Right atrium auricular region (tissue), 2 donors: ENCODE measurements at places on chromosomes 6 and 20.

DNA sequence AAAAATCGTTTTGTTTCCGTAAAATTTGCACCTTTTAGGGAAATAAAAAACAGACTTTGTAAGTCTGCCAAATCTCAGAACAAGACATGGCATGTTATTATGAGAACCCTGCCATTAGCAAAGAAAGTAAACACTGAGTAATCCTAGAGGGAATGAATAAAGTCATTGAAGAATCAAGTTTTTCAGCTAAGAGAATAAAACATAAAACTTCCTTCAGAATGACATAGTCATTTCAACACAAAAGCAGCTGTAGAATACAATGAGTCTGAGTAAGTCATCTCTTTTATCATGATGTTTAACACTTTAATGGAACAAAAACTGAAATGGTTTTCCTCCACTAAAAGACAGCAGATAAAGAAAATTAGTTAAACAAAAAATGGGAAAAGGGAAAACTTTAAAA, 10.3 kb upstream of the DST start:
- no peak for DNase-seq

DNA sequence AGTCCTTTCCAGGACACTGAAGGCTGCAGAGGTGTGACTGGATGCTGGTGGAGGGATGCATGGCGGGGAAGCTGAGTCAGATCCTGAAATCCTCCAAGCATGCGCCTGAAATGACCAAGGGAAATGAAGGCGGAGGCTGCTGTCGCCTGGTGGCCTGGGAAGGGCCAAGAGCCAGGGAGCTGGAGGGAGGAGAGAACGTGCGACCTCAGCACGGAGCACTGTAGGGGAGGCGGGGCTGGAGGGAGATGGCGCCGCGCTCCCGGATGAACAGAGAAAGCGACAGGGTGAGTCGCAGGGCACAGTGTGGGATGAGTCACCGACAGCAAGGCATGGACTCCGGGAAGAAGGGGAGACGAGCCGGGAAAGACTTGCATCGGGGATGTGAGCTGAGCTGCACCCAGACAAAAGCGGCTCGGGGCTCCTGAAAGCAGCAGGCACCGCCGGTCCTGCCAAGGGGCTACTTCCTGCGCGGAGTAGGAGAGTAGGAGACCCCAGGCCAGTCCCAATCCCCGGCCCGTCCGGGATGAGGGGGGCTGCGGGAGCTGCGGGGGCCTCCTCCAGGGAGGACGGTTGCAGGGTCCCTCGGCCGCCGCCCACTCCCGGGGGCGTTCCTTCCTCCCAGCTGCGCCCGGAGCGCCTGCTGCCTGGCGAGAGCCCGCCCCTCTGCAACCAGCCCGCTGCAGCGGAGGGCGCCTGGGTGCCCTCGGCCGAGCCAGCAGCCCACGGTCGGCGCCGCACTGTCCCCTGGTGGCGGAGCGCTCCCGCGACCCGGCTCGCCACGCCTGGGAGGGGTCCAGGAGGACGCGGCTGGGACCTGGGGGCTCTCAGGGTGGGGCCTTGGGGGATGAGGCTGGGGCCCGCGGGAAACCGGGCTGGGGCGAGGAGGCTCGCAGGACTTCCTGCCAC, 11.0 kb upstream of the NQO2 start:
- peak; percentile 95 for DNase-seq

GRCh38 chr6:19757036-19757435, 80.1 kb upstream of the ID4 start:
- DNase-seq = no peak

DNA sequence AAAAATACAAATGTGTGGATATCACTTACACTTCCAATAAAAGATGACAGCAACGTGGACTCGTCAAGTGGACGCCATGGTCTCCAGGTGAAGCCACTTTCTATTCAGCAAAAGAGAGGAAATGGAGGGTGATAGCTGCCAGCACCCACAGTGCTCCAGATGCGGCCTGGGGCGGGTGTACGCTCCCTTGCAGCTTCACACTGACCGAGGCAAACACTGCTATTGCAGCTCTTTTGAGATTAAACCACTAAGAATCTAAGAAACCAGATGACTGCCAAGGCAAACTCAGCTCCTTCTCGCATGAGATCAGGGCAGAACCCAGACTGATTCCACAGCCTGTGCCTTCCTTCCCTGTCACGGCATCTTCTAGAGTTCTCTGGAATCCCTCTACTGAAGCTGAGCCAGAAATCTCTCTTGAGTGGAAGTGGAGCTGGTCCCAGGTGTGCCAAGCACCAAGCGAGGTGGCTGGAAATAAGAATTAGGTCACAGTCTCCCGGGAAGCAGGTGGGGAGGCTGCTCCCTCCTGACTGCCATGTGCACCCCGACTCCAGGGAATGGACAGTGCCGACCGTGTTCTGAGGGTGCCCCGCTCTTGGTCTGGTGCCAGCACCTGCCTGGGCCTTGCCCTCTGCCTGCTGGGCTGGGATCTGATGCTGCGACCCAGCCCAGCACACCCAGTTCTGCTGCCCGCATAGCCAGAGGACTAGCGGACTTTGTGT, 90.1 kb upstream of the AFDN start:
- DNase-seq = no peak

DNA sequence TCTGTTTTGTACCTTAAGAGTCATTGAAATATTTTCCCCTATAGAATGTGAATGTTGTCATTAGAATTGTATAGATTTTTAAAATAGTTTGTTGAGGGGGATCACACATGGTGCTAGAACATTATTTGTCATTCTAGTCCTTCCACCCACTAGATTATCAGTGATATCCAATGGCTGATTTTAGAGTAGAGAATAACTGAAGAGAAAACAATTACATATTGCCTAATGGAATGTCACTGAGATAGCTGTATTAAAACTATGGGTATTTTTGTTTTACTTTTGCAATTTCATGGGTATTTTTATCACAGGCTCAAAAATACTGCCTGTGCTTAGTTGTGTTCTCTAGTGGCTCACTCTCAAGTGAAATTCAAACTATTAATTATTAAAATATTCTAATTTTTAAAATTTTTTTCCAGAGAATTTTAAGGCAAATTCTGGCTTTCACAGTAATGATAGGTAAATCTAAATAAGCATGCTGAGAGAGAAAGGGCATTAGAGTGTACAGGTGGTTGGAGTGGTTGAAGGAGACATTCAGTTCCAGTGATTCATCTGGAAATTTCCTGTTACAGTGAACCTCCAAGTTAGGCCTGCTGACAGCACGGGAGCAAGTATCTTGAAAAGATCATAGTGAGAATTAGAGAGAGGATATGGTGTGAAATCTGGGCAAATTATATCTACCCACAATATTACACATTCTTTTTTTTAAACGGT, 399.6 kb downstream of the NKAIN2 start:
- DNase-seq = no peak

DNA sequence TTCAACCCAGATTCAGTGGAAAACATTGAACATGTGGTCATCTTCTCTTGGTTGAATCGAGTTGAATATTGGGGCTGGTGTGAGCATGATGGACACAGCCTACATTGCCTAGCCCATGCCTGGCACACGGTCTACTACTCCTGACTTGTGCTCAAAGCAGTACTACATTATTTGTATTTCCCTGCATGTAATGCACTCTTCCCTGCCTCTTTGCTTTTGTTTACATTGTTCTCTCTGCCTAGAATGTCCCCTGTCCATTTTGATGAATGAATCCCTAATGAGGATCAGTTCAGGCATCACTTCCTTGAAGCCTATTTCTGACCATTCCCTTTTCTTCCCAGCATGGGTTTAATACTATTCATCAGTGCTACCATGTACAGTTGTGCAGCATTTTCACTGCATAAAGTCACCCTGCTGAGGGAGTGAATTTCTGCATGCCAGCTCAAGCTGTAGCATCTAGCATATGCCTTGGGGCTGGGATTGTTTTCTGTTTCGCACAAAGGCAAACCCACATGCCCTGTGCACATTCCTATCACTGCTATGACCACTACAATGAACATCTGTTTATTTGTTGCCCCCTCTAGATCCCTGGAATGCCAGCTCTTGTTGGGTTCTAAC, 75.3 kb upstream of the CCN6 start:
- DNase-seq = no peak

- DNase-seq = no peak
Observed at GRCh38 chr6:41100871-41101287, 28.1 kb downstream of the NFYA start.

- no peak for DNase-seq
Observed at GRCh38 chr6:116366740-116367275, 3.9 kb upstream of the DSE start.

GRCh38 chr20:7773511-7773910, 166.7 kb downstream of the HAO1 start:
- no peak for DNase-seq

- DNase-seq = no peak
Observed at GRCh38 chr6:80335121-80335531, 228.7 kb downstream of the BCKDHB start.

GRCh38 chr20:64035933-64036345, at the start of gene C20orf204:
C20orf204 (plus strand) TSS chr20:64036182; CDS start chr20:64036324, 142 bp downstream.
- no peak for DNase-seq

DNA sequence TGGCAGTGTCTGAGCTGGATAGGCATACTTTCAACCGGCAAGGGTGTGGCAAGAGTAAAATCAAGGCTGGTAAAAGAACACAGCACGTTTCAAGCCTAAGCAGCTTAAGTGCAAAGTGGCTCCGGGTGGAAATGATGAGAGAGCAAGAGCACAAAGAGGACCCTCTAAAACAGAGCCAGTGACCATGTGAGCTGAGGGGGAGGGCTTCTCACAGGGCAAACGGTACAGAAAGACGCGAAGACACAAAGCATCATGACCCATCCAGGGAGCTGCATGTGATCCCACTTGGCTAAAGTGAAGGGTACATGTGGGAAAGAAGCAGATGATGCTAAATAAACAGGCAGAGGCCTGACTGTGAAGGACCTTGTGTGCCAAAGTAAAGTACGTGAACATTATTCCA, 25.7 kb downstream of the FKBP5 start:
- DNase-seq = no peak
